ENCODE measurements at places on chromosomes 2 and 18.

DNA sequence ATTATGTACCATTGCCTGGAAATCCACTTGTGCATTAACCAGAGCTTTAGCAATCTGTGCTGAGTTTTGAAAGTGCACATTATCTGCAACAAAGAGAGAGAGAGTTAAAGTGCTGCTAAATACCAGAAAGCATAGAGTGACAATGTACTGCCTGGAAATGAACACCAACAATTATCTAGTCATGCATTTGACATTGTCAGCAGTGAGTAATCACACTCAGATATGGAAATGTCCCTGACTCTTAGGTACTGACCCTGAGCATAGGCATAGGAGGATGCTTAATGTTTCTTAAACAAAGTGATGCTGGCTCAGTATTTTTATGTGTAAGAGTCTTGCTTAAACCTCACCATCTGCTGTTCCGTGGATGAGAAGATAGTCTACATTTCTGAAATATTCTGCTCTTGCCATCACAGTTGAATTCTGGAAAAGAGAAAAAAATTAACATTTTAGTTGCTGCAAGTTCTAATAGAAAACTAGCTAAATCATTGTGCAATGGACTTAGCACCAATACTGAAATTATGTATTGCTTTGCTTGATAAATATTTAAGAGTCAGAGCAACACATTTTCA lies 20.8 kb upstream of the GCG start:
- no peak for DNase-seq

- DNase-seq: no peak
These were observed 32.1 kb upstream of the SH3BP4 start for GRCh38 chr2:234919711-234920110.

- DNase-seq: no peak
These were observed 74.5 kb downstream of the DTNB start for GRCh38 chr2:25598911-25599310.

GRCh38 chr18:73646772-73647171 lies 500.9 kb downstream of the FBXO15 start:
- no peak for DNase-seq

DNA sequence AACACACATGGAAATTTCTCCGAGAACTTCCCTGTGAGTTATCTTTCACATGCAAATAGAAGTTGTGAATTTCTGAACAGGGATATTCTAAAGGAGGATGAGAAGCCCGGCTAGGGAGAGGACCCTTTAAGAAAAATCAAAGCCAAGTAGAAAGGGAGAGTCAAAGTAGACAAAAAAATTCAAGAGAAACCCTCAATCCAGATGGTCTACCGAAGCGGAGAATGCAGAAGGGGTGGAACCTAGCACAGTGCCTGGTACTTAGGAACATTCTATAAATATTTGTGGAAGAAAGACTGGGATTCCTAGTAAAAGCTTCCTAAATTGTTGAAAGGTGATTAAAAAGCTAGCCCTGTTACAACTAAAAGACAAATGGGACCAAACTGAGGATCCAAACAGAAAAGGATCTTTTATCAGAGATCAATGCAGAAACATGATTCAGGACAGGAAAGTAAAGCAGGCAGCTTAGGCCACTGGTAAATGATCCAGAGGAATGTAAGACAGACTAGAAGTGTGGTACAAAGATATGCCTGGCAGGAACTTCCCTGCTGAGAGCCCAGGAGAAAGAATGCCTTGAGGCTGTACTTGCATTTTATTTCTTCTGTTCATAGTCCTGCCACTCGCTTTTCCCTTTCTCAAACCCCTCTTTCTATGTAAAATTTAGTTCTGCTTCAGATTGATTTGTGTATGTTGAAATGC lies 19.5 kb upstream of the GLS start:
- no peak for DNase-seq

DNA sequence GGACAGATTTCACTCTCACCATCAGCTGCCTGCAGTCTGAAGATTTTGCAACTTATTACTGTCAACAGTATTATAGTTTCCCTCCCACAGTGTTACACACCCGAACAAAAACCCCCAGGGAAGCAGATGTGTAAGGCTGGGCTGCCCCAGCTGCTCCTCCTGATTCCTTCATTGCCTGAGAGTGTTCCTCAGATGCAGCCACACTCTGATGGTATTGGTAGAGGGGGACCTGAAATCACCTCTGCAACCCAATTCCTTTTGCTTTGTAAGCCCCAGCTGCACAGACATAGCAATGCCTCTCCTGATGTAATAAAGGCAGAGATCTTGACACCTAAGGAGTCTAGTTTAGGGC lies 1529.8 kb downstream of the RPIA start:
- no peak for DNase-seq

DNA sequence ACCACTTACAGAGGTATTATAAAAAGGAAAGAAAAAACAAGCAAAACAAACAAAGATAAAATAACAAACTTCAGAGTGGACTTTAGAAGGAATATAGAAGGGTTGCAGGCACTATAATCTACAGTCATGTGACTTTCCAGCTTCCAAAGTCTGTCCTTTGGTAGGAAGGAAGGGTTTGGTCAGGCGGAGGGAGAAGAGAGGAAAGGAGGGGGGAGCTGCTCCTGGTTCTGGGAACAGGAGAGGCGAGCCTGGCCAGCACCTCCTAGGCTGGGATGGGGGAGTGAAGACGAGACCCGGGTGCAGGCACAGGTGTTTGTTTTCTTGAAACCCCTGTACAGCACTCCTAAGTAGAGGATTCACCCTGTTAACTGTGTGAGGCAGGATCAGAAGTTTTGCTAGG lies 53.8 kb upstream of the GATA6 start:
- DNase-seq: no peak

DNA sequence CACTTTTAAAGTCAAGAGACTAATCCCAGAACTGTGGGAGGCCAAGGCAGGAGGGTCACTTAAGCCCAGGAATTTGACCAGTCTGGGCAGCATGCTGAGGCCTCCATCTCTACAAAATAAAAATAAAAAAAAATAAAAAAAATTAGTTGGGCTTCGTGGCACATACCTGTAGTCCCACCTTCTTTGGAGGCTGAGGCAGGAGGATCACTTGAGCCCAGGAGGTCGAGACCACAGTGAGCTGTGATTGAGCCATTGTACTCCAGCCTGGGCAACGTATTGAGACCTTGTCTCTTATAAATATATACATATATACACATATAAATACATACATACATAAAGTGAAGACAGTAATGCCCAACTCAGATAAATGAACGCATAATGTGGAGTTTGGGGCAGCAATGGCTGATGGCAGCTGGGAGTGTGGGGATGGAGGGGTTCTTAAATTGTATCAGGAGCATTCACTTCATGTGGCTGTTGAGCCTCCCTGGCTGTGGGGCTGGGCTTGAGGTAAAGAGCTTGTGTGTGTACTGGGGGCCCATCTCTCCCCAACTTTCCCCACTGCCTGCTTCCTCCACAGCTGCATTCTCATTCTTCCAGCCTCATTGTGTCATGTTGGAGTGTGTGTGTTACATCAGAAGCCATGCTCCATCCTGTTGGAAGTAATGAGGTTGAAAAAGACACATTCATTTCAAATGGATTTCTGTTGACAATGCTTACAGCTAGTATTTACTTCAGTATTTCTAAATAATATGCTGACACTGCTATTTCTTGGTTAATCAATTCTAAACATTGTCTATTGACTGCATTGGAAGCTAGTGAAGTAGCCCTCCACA lies 96.5 kb upstream of the HS6ST1 start:
- no peak for DNase-seq

DNA sequence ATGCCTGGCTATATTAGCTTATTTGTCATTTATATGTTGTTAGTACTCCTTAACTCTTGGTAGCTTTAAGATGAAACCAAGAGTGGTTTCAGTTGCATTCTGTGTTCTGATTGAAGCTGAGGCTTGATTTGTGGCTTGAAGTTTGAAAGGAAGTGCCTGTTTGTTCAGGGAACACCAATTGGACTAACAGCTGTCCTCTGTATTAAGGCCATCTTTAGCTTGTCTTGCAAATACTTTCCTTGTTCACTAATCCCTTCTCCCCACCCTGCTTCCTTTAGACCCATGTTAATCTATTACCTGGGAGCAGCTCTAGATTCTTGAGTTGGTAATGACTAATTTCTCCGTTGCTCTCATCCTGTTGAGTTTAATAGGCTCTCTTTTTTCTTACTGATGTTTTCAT lies 13.4 kb downstream of the ITGA6 start:
- no peak for DNase-seq

DNA sequence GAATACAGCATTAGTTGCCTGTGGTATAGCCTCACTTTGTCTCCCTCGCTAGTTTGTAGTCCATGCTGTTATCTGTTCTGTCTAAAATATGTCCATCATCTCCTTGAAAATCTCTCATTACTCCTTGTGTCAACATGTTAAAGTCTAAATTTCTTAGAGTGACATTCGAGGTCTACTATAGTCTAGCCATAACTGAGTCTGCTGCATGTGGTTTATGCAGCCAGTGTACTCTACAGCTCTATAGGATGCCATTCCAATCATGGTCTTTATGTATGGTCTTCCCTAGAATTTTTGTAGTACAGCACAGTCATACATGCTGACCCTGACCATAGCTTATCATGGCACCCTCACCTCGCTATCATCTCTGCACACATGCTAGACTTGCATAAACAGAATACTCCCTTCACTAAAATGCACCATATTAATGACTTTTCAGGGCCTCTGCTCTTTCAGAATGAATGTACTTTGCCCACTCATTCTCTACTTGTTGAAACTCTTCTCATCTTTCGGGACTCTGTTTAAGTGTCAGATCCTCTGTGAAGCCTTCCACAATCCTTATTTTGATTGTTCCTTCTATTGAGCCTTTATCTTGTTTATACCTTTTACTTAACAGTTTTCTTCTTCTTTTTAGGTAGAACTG lies 12.8 kb downstream of the TANK start:
- no peak for DNase-seq

DNA sequence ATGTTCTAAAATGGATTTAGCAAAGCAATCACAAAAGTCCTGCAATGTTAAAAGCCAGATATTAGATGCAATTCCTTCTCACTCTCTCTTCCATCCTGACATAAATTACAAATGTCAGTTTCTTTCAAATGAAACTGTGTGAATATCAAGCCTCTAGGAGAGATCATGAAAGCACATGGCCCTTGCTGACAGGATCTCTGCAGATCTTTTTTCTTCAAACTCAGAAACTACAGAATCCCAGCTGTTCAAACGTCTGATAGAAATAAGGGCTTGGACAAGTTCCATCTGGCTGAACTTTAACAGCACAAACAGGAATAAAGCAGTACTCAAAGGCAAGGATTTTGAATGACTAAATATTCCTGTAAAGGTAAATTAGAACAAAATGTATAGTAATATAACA lies 47.6 kb downstream of the PDE1A start:
- no peak for DNase-seq

GRCh38 chr2:66539452-66539851 lies 104.5 kb downstream of the MEIS1 start:
- DNase-seq: no peak

DNA sequence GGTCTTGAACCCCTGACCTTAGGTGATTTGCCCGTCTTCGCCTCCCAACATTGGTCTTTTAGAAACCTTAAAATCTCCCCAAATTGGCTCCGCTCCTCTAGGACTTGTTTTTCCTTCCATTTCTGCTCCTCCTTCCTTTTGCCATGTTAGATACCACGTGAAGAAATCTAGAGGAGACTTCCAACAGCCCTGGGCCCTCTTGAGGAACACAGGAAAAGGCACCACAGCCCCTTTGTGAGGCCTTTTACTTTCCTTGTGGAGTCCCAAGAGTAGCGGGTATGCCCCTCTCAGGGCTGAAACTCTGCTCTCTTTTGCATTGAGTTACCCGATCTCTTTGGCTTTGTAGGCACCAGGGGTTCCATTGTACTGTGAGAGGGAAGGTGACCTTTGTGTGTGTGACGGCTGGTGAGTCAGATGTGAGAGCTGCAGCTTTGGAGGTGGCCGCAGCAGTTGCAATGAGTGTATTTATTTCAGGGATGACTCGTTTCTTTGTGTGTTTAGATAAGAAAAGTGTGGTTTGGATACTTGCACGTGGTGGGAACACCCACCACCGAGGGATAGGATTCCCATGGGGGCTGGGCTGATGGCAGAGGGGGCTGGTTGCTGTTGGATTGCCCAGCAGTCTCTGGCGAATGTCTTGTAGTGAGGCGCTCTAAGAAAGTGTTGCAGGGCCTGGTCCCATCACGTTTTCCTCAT lies 218.4 kb upstream of the HS6ST1 start:
- DNase-seq: no peak

- no peak for DNase-seq
These were observed 176.5 kb downstream of the LRRTM1 start for GRCh38 chr2:80128080-80128479.

GRCh38 chr18:37698508-37699040 lies 133.0 kb upstream of the CELF4 start:
- no peak for DNase-seq

DNA sequence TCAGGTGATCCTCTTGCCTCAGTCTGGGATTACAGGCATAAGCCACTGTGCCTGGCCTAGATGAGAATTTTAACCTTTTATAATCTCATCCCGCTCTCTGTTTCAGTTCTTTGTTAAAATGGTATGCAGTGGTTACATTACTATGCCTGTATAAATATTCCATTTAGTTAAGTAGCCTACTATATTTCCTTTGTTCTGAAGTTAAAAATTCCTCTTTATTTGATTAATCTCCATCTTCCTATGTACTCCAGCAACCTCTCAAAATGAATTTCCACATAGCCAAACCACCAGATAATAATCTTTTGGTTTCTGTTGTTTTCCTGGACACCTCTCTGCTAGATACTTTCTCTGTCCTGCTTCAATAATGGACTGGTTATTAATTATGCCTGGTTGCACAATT lies 15.8 kb downstream of the RAB10 start:
- DNase-seq: no peak

GRCh38 chr2:231321556-231322334 lies 73.8 kb upstream of the B3GNT7 start:
- no peak for DNase-seq

DNA sequence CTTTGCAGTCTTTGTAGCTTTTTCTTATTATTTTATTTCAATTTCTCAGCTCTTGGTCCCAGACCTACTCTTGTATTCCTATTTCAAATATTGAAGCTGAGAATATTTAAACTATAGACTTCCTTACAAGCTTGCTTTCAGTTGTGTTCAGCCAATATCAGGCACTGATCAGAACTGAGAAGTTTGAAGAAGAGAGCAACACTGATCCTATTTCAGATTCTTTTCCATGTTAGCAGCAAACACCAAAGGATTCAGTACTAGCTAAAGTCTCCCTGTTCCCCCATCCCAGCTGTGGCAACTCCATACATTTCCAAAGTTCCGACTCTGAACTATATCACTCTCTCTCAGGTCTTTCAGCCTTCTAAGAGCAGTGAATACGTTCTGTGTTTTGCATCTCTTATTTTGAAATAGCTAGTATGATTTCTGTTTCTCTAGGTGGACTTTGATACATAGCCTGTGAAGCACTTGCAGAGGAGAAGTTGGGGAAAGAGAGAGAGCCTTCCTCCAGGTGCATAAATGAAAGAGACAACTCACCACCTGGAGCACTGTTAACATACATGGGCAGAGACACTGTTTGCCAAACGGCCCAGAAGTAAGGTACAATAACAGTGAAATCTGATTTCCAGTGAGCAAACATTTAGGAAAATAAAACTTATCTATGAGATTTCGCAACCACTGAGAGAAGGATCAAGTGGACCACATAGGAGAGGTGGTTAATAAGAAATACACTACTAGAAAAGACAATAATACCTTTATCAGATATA lies 135.0 kb upstream of the ZNF804A start:
- no peak for DNase-seq

- DNase-seq: no peak
These were observed 37.4 kb upstream of the PROKR1 start for GRCh38 chr2:68605939-68606338.

GRCh38 chr2:232213176-232213575 lies 165.4 kb upstream of the ALPP start:
- no peak for DNase-seq

- no peak for DNase-seq
These were observed 435.7 kb downstream of the ZEB2 start for GRCh38 chr2:144084114-144084661.
